ENCODE measurements at places on chromosomes 2 and 18. TPM values are rescaled to one million over a fixed set of nuclear protein-coding genes. Genes with fewer than 3 reads are reported as not detected.

ANKRD12 gene
- 47.8 TPM for total RNA-seq

BOLL gene
- not detected for total RNA-seq

PAX3 gene
- under 0.01 TPM for total RNA-seq

CDH20 gene
- not detected for total RNA-seq

TDRD15 gene
- not detected for total RNA-seq

SRD5A2 gene
- total RNA-seq = not detected

DOK6 gene
- 2.7 TPM for total RNA-seq

DNAJC5G gene
- total RNA-seq = not detected

AQP12B gene
- total RNA-seq = not detected
